Left cardiac atrium (tissue), 4 donors: ENCODE measurements at places on chromosomes 2 and 18. TPM values are rescaled to one million over a fixed set of nuclear protein-coding genes. Genes with fewer than 3 reads are reported as not detected.

DNA sequence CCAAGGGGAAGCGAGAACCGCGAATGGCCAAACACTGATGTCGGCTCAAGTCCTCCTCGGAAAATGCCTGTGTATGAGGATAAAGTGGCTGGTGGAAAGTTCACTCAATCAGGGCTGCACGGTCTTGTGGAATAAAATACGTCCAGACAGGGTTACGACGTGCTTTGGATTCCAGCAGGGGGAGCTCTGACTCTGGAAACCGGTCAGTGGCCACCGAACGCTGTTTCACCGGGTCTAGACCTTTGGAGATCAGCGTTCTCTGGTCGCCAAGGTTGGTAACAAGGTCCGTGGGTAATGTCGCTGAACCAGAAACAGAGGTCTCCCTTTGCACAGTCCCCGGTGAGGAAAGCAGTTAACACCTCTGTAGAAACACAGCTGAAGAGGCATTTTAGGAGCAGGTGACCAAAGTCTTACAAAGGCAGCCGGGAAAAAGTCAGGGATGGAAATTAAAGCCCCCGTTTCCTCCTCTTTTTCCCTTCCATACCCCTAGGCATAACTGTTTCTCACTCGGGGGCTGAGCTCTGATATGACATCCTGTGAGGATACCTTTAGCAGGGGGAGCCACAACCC is 47.8 kb downstream of the CDCA7 start:
- peak; percentile 82 for DNase-seq

GRCh38 chr18:21900605-21901352 is 160.2 kb downstream of the MIB1 start:
- DNase-seq, result no peak

GRCh38 chr2:60934165-60934722 is 52.9 kb downstream of the REL start:
- no peak for DNase-seq

- no peak for DNase-seq
Observed at GRCh38 chr2:88283886-88284592, 113.9 kb downstream of the THNSL2 start.

GRCh38 chr2:58734365-58734764 is 493.2 kb upstream of the FANCL start:
- DNase-seq, result no peak

DNA sequence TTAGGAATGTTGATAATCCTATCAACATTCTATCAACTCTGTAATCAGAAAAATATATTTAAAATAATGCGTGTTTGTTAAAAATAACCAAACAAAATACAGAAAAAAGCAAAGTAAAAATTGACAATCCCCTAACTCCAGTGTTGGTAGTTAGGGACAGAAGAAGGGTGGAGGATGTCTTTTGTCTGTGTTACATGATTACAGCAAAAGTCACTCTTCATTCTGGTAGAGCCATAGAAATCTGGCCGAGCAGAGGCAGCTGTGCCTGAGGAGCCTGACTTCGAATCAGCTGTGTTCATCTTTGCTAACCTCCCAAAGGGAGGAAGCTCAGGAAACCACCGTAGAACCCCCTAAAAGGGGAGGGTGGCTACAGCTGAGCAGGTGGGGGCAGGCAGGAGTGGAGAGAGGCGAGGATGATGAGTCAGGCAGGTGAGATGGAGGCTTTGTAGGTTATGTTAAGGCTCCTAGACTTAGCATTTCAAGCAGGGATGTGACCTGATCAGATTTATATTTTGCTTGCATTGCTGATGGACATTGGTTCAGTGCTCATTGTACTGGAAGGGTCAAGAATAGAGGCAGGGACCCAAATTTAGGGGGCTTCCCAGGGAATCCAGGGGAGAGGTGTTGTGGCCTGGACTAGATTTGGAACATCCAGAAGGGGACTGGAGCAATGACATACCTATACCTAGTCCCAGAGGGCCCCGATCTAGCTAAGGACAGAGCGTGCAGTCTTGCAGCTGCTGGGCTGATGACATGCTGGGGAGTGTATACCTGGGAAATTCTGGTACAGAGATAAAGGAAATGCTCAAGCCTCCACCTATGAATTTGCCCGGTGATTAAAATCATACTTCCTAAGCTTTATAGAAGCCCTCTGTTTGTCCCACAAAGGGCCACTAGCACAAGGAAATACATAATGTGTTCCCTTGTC is 95.7 kb downstream of the NEDD4L start:
- DNase-seq, result no peak

GRCh38 chr2:11799826-11800225 is 53.4 kb downstream of the LPIN1 start:
- DNase-seq, result no peak

DNA sequence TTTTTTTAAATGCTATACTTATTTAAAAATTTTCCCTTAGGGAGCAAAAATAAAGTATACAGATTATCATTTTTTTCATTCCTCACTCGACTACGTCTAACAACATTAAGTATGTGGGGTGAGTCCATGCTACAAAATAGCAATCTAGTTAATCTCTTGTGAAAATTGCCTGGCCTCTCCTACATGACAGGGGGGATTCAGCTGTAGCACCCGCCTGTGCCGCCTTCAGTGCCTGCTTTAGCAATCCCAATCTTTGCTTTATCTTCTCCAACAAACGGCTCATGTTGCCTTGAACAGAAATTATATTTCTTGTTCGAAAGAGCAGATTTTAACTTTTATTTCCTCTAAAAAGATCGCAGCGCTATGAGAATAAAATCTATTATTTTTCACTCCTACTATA is 2.4 kb upstream of the SOX11 start:
- DNase-seq, result no peak

- DNase-seq, result no peak
Observed at GRCh38 chr2:239768031-239768790, 256.9 kb downstream of the NDUFA10 start.

GRCh38 chr2:217859926-217860325 is 142.9 kb downstream of the TNS1 start:
- no peak for DNase-seq

DNA sequence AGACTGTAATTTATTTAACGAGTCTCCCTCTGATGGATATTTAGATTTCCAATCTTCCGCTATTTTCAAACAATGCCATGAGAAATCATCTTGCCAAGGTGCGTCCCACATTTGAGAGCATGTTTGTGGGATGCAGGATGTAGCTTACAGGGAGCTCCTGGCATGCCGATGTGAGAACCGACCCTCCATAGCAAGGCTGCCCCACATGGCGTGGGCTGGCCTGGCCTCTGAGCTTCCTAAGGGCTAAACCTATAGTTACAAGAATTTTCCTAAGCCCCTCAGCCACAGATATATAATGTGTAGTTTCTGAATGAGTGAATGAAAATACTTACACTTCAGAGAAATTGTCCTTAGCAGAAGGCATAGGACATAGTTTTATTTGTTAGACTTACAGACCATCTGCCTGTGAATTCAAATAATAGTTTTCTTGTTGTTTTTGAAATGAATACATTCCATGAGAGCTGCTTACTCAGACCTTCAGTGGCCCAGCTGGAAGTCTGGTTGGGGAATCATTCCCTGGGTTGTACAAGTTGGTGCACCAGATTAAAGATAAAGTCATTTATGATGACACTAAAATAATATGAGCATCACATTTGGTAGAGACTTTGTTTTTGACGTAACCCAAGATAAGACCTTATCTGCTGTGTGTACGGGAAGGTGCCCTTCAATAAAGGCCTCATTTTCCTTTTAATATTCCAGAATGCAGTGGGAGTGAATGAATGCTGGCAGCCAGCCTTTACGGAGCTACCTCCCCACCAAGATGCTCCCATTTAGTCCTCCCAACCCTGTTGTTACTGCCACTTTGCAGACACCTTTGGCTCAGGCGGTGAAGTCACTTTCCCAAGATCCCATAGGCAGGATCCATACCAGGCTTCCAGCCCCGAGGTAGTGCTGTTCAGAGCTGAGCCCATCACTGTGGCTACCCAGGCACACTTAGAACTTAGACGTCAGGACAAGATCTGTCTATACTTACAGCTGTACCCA is 107.1 kb downstream of the GLI2 start:
- DNase-seq, result no peak

GRCh38 chr2:101677658-101678057 is 19.8 kb upstream of the MAP4K4 start:
- no peak for DNase-seq

DNA sequence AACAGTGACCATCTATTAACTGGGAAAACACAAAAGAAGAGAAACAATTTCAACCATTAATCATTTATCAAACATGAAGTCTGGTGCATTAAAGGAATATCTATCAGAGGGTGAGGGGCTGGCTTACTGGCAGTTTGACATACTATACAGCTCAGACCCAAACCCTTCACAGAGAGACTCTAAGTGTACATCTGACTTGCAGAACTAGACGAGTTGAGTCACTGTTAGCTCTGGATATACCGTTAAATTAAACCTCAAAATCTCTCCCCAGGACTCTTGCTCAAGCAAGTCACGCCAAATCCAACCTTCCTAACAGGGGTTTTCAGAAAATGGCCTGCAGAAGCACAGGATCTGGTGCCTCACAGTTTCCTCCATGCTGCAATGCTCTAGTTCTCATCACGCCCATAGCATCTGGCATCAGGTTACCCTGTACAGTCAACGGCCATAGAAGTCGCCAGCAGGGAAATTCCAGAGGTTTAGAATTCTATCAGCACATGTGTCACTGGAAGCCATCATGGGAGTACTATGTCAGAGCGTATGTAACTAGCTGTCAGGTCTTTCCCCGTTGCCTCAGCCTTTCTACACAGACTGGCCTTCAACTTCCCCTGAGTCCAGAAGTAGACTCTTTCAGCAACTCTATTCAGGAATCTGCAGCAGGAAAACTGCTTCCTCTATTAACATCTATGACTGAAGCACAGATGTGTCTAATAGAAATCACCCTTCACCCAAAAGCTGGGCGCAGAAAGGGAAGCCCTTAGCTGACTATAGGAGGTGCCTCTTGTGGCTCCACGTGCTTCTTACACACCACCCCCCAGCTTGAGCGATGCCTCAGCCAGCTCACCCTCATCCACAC is 9.3 kb downstream of the TGOLN2 start:
- DNase-seq, result no peak

DNA sequence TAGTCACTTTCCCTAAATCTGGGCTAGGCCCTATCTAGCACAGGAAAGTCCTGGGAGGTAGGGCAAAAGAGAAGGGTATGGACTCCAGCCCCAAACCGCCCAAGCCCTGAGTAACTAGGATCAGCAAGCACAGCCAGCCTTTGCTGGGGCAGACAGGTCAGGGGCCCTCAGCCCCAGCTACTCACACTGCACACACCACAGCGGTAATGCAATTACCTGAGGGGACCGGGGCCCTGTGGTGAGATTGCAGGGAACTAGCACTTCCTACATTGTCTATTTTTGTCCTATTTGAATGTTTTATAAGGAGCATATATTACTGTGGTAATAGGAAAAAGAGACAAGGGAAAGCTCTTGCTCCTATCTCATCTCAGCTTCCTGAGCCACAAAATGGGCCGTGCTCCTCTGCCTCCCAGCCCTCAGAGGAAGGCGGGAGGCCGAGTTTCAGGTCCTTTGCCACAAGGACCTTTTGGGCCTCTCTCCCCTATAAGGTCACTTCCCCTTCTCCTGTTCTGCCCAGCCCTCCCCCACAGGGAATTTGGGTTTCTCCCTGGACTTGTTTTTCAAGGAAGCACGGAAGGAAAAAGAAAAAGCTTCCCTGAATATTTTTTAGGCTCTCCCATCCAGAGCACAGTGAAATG is 20.5 kb downstream of the RAB11FIP5 start:
- no peak for DNase-seq

DNA sequence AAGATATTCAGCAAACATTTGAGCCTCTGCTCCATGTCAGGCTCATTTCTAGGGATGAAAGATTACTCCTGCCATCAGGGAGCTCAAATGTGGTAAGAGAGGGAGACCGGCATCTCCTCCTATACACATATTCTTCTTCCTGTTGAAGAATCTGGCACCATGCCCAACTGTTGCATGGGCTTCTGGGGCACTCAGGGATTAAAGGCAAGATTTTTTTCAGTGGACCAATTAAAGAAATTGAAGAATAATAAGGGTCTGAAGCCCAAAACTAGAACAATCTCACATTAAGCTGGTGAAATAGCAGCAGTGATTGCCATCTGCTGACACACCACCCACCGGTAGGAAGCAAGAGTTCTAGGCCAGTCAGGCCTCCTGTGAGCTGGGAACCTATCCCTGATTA is 145.4 kb upstream of the LYPD6 start:
- no peak for DNase-seq

DNA sequence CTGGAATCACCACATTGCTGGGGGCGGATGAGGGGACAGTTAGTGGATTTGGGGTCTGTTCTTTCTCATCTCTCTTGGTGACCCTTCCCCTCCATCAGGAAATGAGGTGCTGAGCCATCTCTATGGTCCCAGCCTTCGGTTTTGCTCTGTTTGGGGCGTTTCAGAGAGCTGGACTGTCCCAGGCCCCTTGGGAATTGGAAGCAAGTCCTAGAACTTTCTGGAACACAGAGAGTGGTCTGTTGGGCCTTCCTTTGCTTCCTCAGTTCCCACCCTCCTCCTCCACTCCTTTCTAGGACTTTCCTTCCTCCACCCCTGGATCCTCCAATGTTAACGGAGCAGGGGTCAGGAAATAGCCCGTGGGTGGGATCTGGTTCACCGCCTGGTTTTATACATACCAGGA is 17.0 kb downstream of the RRM2 start:
- no peak for DNase-seq

- no peak for DNase-seq
Observed at GRCh38 chr2:208031608-208032019, 6.3 kb upstream of the PLEKHM3 start.

GRCh38 chr2:233074106-233074505 is 14.0 kb downstream of the INPP5D start:
- DNase-seq, result no peak

- no peak for DNase-seq
Observed at GRCh38 chr2:47266939-47267710, 112.0 kb upstream of the STPG4 start.

DNA sequence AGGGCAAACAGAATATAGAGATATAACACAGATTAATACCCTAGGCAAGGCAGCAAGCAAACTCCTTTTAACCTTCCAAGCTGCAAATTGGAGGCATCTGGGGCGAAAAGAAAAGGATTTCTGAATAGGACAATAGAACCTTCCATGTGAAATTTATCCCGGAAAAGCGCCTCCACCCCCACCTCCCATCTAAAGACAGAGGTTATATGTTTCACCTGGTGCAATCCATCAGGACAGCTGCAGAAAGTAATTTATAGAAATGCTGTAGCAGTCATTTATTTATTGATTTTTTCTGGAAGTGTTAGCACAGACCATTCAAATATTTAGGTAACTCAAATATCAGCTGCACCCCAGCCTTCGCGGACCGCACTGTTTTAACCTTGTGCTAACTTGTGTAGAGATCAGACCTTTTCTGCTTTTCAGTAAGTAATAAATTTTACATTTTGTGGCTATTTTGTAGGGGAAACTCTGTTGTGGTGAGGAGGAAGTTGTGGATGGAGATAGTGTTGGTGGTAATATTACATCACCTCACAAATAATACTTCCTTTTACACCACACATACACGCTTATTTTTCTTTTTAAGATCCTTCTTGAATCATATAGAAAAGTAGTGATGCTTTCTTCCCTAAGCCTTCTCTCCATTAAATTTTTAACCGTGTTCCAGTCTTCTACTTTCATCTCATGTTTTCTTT is 919.3 kb upstream of the CDH2 start:
- DNase-seq, result no peak

The GCG gene
- total RNA-seq, result not detected

The SMYD1 gene
- 138 TPM for total RNA-seq

The WNT10A gene
- total RNA-seq, result not detected

The IL36B gene
- total RNA-seq, result not detected

The ITGB6 gene
- total RNA-seq, result 0.77 TPM

The CMPK2 gene
- 3.7 TPM for total RNA-seq

The TMEM237 gene
- total RNA-seq, result 14.8 TPM

The PAIP2B gene
- 20.5 TPM for total RNA-seq

The HOXD3 gene
- total RNA-seq, result 1.1 TPM

The MEP1B gene
- total RNA-seq, result not detected

The LYG2 gene
- not detected for total RNA-seq

The ASB1 gene
- 43.2 TPM for total RNA-seq

The SERPINB3 gene
- total RNA-seq, result not detected
